ENCODE measurements at places on chromosomes 3 and 15. TPM values are rescaled to one million over a fixed set of nuclear protein-coding genes. Genes with fewer than 3 reads are reported as not detected.

DNA sequence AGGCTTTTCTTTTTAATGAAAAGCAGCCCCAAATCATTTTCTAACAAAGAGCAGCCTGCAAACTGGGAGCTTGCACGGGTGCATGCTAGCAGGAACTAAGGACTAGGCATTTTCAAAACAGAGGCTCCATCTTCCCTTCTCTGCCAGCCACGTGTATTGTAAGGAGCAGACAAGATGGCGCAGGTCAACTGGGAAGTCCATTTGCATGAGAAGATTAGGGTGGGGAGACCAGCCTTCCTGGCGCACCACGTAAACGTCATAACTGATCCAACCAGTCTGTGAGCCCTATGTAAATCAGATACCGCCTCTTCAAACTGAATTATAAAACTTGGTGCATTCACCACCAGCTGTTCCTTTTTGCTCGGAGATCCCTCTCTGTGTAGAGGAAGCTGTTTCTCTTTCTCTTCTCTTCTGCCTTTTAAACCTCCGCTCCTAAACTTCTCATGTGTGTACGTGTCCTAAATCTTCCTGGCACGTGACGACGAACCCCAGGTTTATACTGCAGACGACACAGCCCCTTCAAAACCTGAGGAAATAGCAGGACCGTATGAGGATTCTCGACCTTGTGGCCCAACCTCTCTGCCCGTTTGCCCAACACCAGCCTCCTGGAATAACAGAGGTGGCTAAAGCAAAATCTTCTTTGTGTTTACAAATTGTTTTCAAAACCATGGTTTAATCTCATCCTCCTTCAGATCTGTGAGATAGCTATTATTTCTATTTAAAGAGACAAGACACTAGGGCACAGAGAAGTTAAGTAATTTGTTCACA is 26.4 kb upstream of the SLC30A4 start:
- no peak for DNase-seq

DNA sequence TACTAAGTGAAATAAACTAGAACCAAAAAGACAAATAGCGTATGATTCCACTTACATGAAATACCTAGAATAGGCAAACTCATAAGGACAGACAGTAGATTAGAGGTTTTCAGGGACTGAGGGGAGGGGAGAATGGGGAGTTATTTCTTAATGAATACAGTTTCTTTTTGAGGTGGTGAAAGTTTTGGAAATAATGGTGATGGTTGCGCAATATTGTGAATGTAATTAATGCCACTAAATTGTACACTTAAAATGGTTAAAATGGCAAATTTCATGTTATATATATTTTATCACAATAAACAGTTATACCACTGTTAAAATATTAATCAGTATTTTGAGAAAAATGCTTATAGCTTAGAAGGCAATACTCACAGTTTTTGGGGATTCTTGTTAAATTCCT is 11.0 kb downstream of the UBE2E1 start:
- DNase-seq: no peak

DNA sequence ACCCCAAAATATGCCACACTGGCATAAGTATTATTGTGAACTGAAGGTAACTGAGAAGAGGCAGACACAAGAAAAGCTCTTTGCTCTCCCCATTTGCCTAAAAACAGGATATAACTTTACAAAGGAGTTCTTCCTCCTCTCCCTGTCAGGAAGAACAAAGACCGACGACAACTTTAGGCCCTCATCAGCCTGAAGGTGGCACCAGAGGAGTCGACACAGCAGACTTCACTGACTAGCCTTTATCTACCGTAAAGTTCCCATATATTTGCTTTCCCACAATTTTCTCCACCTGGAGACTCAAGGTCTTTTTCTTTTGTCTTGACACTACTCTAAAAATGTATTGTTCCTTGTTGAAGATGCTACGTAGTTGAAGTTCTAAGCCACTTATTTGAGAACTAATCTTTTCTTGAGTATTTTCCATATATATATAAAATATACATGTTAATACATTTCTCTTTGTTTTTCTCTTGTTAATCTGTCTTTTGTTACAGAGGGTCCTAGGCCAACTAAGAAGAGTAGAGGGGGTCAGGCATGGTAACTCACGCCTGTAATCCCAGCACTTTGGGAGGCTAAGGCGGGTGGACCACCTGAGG is 16.2 kb upstream of the XIRP1 start:
- peak; percentile 56 for DNase-seq

- peak; percentile 23 for DNase-seq
Measured at GRCh38 chr3:115359536-115359935, 212.4 kb upstream of the ZBTB20 start.

DNA sequence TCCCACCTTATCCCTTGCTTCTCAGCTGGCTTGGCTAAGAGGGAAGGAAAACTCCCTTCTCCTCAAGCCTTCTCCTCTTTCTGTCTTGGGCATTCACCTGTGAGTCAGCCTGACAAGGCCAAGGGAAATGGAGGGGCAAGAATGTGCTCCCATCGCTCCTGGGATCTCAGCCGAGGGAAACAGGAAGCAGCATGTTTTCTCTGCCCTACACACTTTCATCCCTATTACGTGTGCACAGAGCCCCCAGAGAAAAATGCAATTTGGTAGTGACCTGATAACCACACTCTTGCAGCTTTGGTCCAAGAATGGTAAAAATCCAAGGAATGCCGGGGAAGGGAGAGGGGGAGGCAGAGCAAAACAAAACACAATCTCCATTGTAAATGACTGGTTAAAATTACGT is 32.9 kb upstream of the MTMR10 start:
- DNase-seq: peak; percentile 99

DNA sequence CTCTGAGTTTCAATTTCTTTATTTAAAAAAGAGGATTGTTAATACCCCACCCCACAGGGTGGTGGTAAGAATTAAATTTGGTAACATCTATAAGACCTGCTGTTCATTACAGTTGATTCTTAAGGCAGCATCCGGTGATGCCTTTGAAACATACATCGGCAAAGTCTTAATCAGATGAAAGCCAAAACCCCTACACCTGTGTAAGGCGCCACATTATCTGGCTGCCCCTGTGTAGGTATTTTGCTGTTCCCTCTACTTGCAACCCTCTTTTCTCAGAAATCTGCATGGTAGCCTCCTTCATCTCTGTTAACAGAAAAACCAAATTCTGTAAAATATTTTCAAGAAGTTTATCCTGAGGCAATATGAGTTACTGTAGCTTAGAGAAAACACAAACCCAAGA is 90.0 kb downstream of the ST6GAL1 start:
- DNase-seq: no peak

DNA sequence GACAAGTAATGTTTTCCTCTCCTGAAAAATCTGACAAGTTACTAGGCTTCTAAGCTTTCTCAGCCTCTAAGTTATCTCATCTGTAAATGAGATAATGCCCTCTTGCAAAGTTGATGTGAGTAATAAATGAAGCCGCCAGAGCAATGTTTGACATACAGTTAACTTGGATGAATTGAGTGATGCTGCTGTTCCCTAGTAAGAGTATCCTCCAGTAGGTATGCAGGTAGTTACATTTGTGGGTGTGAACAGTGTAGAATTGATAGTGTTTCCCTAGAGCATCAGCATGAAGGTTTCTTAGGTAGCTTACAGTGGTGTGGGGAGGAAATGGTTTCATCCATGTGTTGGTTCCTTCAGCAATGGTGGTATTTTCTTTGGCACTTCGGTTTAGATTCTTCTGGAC is 3.4 kb downstream of the ATP2C1 start:
- DNase-seq: no peak

- no peak for DNase-seq
Measured at GRCh38 chr15:26075770-26076169, 212.6 kb upstream of the ATP10A start.

- peak; percentile 22 for DNase-seq
Measured at GRCh38 chr3:138465925-138466324, 31.5 kb downstream of the ESYT3 start.

DNA sequence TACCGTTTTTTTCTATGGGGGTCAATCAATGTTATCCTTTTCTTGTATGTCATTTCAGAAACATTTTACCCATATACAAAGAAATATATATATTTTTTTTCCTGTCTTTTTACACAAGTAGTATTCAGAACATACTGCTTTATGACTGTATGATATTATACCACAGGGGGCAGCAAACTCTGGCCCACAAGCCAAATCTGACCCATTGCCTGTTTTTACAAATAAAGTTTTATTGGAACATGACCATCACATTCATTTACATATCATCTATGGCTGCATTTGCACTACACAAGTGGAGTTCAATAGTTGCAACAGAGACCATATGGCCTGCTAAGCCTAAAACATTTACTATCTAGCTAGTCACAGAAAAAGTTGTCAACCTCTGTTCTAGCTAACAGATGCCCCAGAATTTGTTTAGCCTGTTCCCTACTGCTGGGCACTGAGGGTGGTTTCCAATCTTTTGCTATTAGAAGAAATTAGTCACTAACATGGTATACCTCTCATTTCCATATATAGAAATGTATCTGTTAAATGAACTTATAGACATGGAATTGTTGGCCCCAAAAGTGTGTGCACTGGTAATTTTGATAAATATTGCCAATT is 57.7 kb downstream of the BFSP2 start:
- no peak for DNase-seq

DNA sequence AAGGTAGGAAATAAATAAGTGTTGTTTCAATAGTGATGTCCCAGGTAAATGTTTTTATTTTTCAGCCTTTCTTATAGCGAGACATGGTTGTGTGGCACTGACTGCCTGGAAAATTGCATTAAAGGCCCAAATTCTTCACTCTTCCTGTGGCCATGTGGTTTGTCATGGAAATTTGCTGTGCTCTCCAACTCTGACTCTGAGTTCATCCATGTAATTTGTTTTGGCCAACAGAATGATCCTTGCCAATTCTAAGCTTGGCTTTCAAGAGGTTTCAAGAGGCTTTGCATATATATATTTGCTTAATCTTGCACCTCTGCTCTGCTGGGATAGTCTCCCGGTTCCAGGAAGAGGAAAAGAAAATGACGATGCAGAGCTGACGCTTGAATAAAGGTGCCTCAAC is 107.5 kb upstream of the ARHGEF26 start:
- no peak for DNase-seq

GRCh38 chr3:64203969-64204908 is 21.0 kb downstream of the PRICKLE2 start:
- no peak for DNase-seq

- no peak for DNase-seq
Measured at GRCh38 chr3:18734309-18734708, 309.2 kb upstream of the SATB1 start.

GRCh38 chr3:128170866-128171516 is 17.7 kb downstream of the EEFSEC start:
- DNase-seq: peak; percentile 83

Gene CYP8B1
- not detected for total RNA-seq

Gene KCNMB2
- total RNA-seq: not detected

Gene KCTD6
- 9.4 TPM for total RNA-seq

Gene ZNF80
- total RNA-seq: not detected

Gene P2RY12
- total RNA-seq: not detected

Gene KBTBD13
- total RNA-seq: not detected

Gene ANKDD1A
- total RNA-seq: 2.8 TPM

Gene MAGI1
- total RNA-seq: 26.4 TPM

Gene SCAP
- 30.8 TPM for total RNA-seq

Gene LOXL1
- 148 TPM for total RNA-seq

Gene IMPDH2
- 268 TPM for total RNA-seq

Gene FOXP1
- total RNA-seq: 132 TPM

Gene GRAMD2A
- total RNA-seq: under 0.01 TPM
